RPMI7951 (cell line): ENCODE measurements at places on chromosomes 3 and 15.

GRCh38 chr3:45932112-45932511 lies 11.2 kb upstream of the CXCR6 start:
- no peak for DNase-seq

- peak; percentile 86 for DNase-seq
Observed at GRCh38 chr3:17175187-17175807, 290.5 kb downstream of the PLCL2 start.

- no peak for DNase-seq
Observed at GRCh38 chr3:184755315-184755731, 43.5 kb upstream of the MAGEF1 start.

DNA sequence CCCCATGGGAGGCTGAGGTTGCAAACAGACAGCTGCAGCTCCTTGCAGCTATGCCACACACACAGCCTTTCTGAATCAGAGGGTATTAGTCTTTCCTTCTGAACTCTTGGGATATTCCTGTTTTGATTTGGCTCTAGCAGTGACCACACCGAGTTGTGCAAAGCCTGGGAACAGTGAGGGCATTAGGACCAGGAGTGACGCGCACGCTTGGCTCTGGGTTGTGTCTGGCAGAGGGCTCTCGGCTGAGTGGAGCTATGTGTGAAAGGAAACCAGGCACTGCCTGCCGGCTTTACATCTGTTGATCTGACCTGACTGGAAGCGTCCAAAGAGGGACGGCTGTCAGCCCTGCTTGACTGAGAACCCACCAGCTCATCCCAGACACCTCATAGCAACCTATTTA lies at the start of gene GALNT15:
Gene GALNT15 (plus strand): TSS at position 292 of the 400 bp plus-strand sequence. CDS start 472 bp downstream, outside the sequence.
- DNase-seq = peak; percentile 87

- DNase-seq = peak; percentile 92
Observed at GRCh38 chr15:70955151-70955550, 62.5 kb downstream of the LRRC49 start.

- DNase-seq = peak; percentile 95
Observed at GRCh38 chr3:42071904-42072812, 19.0 kb upstream of the TRAK1 start.

- no peak for DNase-seq
Observed at GRCh38 chr3:124113485-124113884, 121.6 kb upstream of the ROPN1 start.

DNA sequence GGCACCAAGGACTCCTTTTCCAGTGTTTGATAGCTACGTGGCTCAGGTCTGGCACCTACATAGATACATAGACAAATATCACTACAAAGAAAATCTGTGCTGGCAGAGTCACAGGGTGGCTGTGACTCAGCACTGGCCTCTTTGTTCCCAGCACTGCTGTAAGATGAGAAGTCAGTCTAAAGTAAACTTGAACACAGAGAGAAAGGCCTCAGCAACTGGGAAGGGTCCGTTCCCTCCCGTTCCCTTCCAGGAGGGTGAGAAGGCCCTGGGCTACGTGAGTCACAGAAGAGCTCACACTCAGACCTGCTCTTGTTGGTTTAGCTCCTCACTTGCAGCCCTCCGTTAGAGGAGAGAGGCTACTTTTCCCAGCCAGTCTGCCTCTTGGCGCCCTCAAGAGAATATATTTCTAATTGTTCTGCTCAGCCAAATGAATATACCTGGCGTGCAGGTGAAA lies 23.1 kb downstream of the ANXA2 start:
- DNase-seq = peak; percentile 100

GRCh38 chr3:32398531-32398930 lies 6.9 kb downstream of the CMTM7 start:
- no peak for DNase-seq

DNA sequence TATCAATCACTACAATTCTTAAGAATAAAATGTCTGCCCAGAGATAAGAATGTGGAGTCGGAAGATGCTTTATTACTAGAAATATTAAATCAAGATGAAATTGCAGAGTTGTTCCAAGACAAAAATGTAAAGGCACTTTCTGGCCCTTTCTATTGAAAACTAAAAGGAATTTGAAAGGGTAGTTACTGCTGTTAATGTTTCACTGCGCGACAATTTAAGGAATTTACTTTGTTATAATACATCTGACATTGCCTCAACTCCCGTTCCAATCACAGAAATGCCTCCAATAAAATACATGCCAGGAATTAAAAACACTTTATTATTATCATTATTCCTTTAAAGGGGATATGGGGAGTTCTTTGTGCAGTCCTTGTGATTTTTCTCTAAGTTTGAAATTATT lies 26.4 kb downstream of the RSL24D1 start:
- DNase-seq = no peak

DNA sequence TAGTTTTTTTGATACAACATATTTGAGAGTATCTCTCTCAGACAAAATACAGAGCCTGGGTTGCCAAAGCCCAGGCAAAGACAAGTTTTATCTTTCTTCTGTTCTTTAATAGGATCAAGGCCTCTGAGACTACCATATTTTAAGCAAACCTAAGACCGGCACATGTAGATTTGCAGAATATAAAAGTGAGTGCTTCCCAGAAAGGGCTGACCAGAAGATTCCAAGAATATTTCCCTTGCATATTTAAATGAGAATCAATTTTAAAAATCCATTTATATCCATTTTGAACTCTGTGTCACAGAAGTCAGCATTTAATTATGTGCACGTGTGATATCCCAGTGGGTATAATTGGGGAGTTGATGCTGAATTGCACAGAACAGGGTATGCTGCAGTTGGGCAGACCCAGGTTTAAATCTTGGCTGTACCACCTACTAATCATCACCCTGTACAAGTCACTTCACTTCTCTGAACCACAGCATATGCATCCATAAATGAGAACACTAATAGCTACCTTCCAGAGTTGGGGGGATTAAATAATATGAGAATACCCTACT lies 191.9 kb downstream of the ADAMTS9 start:
- DNase-seq = no peak

DNA sequence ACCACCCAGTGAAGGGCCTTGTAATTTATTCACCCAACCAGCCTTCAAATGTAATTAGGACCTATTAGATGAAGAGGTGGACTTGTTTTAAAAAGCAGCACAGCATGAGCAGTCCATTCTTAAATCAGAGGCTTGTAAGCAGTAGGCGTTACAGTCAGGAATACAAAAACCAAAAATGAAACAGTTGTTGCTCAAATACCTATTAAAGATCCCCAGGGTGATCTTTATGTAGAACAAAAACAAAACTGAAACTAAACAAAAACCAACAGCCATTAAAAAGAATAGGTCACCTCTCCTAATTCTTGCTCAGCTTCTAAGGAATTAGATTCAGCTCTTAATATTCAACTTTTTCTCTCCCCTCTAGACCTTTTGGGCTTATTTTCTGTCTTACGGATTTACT lies 104.9 kb upstream of the ST8SIA2 start:
- no peak for DNase-seq
